Mammary microvascular endothelial cell (primary cell): ENCODE measurements at places on chromosomes 4 and X. TPM values are rescaled to one million over a fixed set of nuclear protein-coding genes. Genes with fewer than 3 reads are reported as not detected.

The HPRT1 gene
- 18.0 and 20.7 TPM in 2 replicates for total RNA-seq

The TCEAL2 gene
- not detected in 2 replicates for total RNA-seq

The THAP6 gene
- 2.5 and 4.9 TPM in 2 replicates for total RNA-seq

The HTR2C gene
- not detected in 2 replicates for total RNA-seq

The STOX2 gene
- total RNA-seq, result 1.4 and 2.3 TPM in 2 replicates

The ARX gene
- not detected in 2 replicates for total RNA-seq

The SUPT20HL1 gene
- not detected in 2 replicates for total RNA-seq

The ANKRD50 gene
- total RNA-seq, result 23.6 and 24.2 TPM in 2 replicates

The PYURF gene
- 130 and 141 TPM in 2 replicates for total RNA-seq

The HHIP gene
- total RNA-seq, result 52.4 and 79.0 TPM in 2 replicates

The CSN1S1 gene
- total RNA-seq, result not detected in 2 replicates

The NPFFR2 gene
- 0.07 TPM in 1 of 2 replicates, not detected in the other for total RNA-seq

The USP51 gene
- 0.79 and 1.00 TPM in 2 replicates for total RNA-seq

The IL2 gene
- not detected in 2 replicates for total RNA-seq

The SHOX gene
- total RNA-seq, result under 0.01 and 0.10 TPM in 2 replicates

The TKTL2 gene
- not detected in 2 replicates for total RNA-seq

The SMR3B gene
- total RNA-seq, result not detected in 2 replicates

The CXCL10 gene
- total RNA-seq, result 1.5 and 3.6 TPM in 2 replicates

The COPS4 gene
- total RNA-seq, result 59.6 and 63.6 TPM in 2 replicates

The HS6ST2 gene
- total RNA-seq, result 0.10 and 0.67 TPM in 2 replicates

The CCDC149 gene
- total RNA-seq, result 3.9 and 6.0 TPM in 2 replicates

The GPC3 gene
- total RNA-seq, result not detected in 2 replicates

The GAGE12F gene
- not detected in 2 replicates for total RNA-seq

The EFHC2 gene
- not detected in 2 replicates for total RNA-seq

The NOA1 gene
- total RNA-seq, result 16.3 and 17.0 TPM in 2 replicates

The SYTL5 gene
- 0.05 and 0.13 TPM in 2 replicates for total RNA-seq

The UGT2B7 gene
- not detected in 2 replicates for total RNA-seq

The TBC1D9 gene
- 34.5 and 36.9 TPM in 2 replicates for total RNA-seq

The DGKK gene
- total RNA-seq, result not detected in 2 replicates

The ARMCX1 gene
- 21.7 and 23.5 TPM in 2 replicates for total RNA-seq

The ATP2B3 gene
- total RNA-seq, result not detected in 2 replicates

The USP46 gene
- total RNA-seq, result 5.6 and 8.4 TPM in 2 replicates

The ADH1B gene
- total RNA-seq, result not detected in 2 replicates

The BMX gene
- total RNA-seq, result 13.5 and 14.0 TPM in 2 replicates
